ENCODE measurements at places on chromosomes 3 and 15.
A peak's percentile ranks its signal among the peaks of the same experiment; 100 is the strongest.

DNA sequence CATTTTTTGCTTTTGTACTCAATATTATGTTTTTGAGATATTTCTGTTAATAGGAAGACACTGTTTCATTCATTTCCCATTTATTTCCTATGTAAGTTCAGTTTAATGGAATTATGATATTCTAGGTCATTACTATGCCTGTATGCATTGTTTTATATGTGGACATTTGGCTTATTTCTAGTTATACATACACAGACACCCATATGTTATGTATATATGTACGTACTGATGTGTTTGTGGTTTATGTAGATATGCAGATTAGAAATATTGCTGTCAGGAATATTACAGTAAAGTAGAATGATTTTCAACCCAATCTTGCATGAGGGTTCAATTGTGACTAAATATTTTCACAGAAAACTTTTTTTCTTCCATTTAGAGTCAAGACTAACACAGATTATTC, 190.5 kb downstream of the KCNH8 start:
- DNase-seq: no peak

DNA sequence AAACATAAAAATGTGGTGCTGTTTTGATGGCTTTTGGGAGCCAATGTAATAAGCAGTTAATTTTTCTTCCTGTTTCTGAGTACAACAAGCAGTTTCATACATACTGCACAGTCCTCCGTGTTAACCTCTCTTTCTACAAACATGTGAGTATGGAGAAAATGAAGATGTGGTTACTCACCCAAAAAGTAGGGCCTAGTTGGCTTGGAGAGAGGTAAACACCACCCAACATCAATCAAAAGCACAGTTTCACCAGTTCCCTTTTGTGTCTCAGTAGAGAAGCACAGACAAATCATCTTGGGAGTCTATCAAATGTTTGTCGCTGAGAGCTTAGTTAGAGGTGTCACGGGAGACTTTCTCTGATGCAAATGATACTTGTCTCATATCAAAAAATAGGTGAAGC, 320.2 kb downstream of the UNC13C start:
- DNase-seq: no peak

DNA sequence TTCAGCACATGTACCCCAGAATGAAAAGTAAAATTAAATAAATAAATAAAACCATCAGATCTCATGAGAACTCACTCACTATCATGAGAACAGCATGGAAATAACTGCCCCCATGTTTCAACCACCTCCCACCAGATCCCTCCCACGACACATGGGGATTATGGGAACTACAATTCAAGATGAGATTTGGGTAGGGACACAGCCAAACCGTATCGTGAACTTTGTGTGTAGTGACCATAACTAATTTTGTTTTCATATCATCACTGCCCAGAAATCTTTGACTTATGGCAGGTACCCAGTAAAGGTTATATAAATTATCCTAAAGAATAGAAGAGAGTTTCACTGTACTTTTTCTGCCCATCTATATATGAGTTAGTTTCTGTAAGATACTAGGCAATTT, 766.5 kb downstream of the ROBO1 start:
- no peak for DNase-seq

GRCh38 chr15:45666119-45666875, 31.5 kb downstream of the SQOR start:
- no peak for DNase-seq

- no peak for DNase-seq
Measured at GRCh38 chr3:130654921-130655320, 91.7 kb downstream of the PIK3R4 start.

DNA sequence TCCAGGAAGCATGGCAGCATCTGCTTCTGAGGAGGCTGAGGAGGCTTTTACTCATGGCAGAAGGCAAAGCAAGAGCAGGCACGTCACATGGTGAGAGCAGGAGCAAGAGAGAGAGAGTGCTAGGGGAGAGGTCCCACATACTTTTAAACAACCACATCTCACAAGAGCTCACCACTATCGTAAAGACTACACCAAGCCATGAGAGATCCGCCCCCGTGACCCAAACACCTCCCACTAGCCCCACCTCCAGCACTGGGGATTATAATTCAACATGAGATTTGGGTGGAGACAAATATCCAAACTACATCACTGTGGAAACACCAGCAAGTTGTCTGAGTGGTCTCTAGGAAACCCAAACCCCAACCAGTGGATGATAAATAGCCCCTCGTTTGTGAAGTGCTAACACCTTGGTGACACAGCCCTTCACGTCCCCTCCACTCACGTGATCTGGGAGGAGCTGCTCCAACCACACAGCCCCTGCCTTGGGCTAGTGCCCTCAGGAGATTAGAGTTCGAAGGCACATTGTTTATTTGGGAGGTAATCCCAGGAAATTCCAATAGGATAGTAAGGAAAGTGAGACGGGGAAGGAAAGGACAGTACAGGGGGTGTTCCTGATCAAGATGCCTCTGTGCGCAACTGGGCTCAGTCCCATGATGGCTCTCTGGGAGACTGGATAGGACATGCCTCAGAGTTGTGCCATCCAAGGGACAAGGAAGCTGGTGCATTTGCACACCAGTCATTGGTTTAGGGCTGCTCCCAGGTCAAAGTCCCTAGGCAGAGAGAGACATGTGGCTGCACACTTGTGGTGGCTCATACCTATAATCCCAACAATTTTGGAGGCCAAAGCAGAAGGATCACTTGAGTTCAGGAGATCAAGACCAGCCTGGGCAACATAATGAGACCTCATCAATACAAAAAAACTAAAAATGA, 80.6 kb upstream of the CTNNB1 start:
- no peak for DNase-seq

- no peak for DNase-seq
Measured at GRCh38 chr3:57949785-57950615, 58.2 kb upstream of the FLNB start.

GRCh38 chr15:68031404-68031803, 22.7 kb upstream of the PIAS1 start:
- peak; percentile 25 for DNase-seq

- DNase-seq: no peak
Measured at GRCh38 chr15:42020713-42021273, at the start of gene PLA2G4E. PLA2G4E (minus strand) TSS chr15:42021042; CDS start chr15:42021030, 12 bp downstream.

GRCh38 chr15:71502077-71502432, 308.3 kb upstream of the NR2E3 start:
- DNase-seq: no peak

GRCh38 chr3:59334585-59334984, 284.8 kb upstream of the CFAP20DC start:
- peak; percentile 45 for DNase-seq

DNA sequence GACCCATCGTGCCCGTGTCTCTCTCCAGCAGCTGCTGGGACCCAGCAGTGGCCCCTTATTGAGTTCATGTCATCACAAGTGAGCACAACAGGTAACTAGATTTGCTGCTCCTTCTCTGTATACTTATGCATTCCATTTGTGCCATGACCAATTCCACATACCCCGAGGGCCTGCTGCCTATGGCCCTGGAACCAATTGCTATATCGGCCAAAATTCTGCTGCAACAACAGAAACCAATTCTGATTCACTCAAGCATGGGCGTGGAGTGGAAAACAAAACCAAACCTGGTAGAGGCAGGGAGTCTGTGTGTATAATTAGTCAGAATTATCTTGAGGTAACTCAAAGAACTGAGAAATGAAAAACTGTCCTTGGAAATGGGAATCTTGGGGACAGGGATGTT, 516.6 kb downstream of the EPHB1 start:
- no peak for DNase-seq

DNA sequence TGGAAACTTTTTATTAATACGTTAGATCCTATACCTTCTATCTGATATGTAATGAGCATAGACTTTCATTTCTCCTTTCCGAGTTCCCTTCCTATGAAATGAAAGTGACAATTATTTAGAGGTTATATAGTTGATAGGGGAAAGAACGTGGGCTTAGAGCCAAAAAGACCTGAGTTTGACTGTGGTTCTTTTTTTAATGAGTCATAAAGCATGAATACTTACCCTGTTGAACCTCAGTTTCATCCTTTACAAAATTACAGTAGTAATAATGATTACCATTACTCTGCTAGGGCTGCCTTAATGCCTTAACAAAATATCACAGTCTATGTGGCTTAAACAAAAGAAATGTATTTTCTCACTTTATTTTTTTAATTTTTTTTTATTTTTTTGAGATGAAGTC, 75.9 kb downstream of the AGBL1 start:
- no peak for DNase-seq

DNA sequence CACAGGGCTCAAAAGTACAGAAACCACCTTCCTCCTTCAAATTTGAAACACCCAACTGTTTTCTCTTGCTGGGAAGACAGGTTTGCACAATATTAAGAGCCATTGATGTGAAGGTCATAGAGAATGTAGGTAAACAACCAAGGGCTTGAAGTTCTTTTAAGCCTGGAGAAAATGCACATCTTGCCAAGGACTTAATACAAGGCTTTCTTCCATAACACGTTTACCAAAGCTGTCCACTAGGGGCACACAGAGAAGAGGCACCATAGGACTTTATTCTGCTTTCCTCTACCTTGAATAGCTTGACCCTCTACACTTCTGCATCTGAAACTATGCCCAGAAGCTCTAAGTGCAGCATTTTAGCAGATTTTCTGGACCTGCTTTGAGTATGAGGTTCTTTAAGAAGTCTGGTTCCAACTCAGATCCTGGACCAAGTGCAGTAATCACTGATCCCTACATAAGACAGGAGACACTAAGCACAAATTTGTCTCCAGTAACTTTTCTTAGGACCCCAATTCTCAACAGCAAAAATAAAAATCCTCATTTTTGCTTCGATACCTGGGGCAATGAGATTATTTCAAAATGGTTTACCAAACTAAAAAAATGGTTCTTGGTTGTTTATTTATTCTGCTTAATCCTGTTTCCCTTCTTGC, 138.0 kb downstream of the FBN1 start:
- DNase-seq: peak; percentile 85

GRCh38 chr3:55676643-55677042, 189.5 kb upstream of the WNT5A start:
- DNase-seq: no peak

GRCh38 chr3:47613722-47614121, 35.1 kb upstream of the CSPG5 start:
- no peak for DNase-seq

GRCh38 chr3:69604735-69605450, 134.4 kb upstream of the MITF start:
- no peak for DNase-seq
